ENCODE measurements at places on chromosomes 1 and 21.

DNA sequence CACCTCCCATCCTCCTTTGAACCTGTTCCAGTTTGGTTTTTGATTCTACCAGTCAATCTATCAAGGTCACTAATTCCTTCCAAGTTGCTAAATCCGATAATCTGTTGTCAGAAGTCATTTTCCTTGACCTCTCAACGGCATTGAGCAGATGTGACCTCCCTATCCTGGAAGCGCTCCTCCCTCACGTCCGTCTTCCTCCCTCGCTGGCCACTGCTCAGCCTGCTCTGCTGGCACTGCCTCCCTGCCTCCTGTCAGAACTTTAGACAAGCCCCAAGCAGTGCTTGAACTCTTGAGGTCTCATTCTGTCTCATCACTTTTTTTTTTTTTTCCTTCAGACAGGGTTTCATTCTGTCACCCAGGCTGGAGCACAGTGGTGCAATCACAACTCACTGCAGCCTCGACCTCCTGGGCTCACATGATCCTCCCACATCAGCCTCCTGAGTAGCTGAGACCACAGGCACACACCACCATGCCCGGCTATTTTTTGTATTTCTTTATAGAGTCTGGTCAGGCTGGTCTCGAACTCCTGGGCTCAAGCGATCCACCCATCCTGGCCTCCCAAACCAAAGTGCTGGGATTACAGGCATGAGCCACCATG is 4.4 kb upstream of the ACOT7 start:
- no peak overlapping the region for H3K27ac ChIP-seq
- H3K4me1 ChIP-seq: peaks cover 5% of the 10 kb centered on the region
- H3K27me3 ChIP-seq: no peaks in the 10 kb centered on the region

- no peak overlapping the region for H3K27ac ChIP-seq
- no peak overlapping the region for H3K4me3 ChIP-seq
- H3K4me1 ChIP-seq: no peaks in the 10 kb centered on the region
Measured at GRCh38 chr1:14511166-14511680, 87.3 kb upstream of the KAZN start.

- no peak for DNase-seq
- no peak overlapping the region for H3K27ac ChIP-seq
- H3K4me1 ChIP-seq: peaks cover 21% of the 10 kb centered on the region
- no peaks in the 10 kb centered on the region for H3K27me3 ChIP-seq
- peaks cover 43% of the 10 kb centered on the region for H3K36me3 ChIP-seq
Measured at GRCh38 chr21:41431788-41432548, 5.9 kb downstream of the MX1 start.

GRCh38 chr1:24754229-24754628 is 9.0 kb downstream of the CLIC4 start:
- no peaks in the 10 kb centered on the region for H3K27me3 ChIP-seq
- no peak for DNase-seq
- H3K4me3 ChIP-seq: peak overlapping the region; percentile 91
- no peaks in the 10 kb centered on the region for H3K36me3 ChIP-seq
- H3K4me1 ChIP-seq: peaks cover 80% of the 10 kb centered on the region
- H3K27ac ChIP-seq: peak overlapping the region; percentile 71

GRCh38 chr1:225709101-225709500 is 56.2 kb upstream of the ENAH start:
- no peaks in the 10 kb centered on the region for H3K36me3 ChIP-seq
- no peaks in the 10 kb centered on the region for H3K27me3 ChIP-seq
- peaks cover 13% of the 10 kb centered on the region for H3K4me1 ChIP-seq
- DNase-seq: no peak
- no peak overlapping the region for H3K4me3 ChIP-seq
- H3K27ac ChIP-seq: no peak overlapping the region

Data from thoracic aorta (tissue), 2 donors.